Lung microvascular endothelial cell (primary cell): ENCODE measurements at places on chromosomes 4 and X. TPM values are rescaled to one million over a fixed set of nuclear protein-coding genes. Genes with fewer than 3 reads are reported as not detected.

The GUCY1A1 gene
- total RNA-seq: 12.9 and 14.4 TPM in 2 replicates

The CDKL5 gene
- total RNA-seq: 2.2 and 5.6 TPM in 2 replicates

The GPRASP2 gene
- total RNA-seq: 9.8 and 10.9 TPM in 2 replicates

The PLS3 gene
- 277 and 321 TPM in 2 replicates for total RNA-seq

The GAGE12J gene
- total RNA-seq: not detected in 2 replicates

The VCX3A gene
- total RNA-seq: not detected in 2 replicates

The RAB39B gene
- total RNA-seq: 0.20 and 0.22 TPM in 2 replicates

The PHOX2B gene
- not detected in 2 replicates for total RNA-seq

DNA sequence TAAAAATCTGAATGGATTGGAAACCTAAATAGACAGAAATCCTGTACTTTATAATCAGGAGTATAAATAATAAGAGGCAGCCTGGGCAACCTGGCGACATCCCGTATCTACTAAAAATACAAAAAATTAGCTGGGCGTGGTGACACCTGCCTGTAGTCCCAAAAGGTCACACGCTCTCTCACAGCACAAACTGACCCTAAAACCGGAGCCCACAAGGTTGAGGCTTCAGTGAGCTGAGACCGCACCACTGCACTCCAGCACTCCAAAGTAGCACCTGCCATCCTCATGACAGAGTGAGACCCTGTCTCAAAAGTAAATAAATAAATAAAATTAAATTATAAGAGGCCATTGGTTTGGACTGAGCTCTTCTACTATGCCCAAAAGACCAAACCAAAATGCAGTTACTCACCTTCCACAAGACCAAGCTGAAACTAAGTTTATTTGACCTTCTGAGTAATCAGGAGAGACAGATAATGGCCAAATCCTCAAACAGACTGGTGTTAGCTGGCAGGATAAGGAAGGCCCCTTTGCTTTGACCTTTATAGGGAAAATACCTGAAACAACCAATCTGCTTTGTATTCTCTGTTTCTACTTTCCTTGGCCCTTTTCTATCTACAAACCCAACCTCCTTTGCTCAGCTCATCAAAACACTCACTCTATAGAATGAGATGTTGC, 3.2 kb upstream of the GRSF1 start:
- no peak for DNase-seq

DNA sequence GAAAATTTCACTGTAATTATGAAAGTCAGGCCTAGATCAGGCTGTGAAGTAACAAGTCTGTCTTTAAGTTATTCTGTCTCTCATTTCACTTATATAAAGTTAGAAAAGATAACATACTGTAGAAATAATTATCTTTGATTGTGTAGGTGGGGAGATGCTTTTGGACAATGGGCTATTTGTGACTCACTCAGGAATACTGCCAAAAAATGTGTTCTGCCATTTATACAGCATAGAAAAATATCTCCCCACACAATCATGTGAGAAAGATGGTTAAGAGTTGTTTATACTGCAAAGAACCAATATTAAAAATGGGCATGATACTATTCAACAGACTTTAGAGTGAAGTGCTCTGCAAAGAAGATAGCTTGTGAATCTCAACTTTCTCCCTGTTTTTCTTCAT, 95.0 kb upstream of the GABRA2 start:
- DNase-seq: no peak

- no peak for DNase-seq
Observed at GRCh38 chrX:124086411-124086810, 124.9 kb downstream of the STAG2 start.

GRCh38 chrX:141989815-141990214, 86.1 kb downstream of the MAGEC1 start:
- DNase-seq: no peak

- no peak for DNase-seq
Observed at GRCh38 chrX:119237562-119237942, 1.5 kb downstream of the PGRMC1 start.

- peak; percentile 47 for DNase-seq
Observed at GRCh38 chrX:153554519-153555167, 37.2 kb downstream of the ATP2B3 start.

- DNase-seq: no peak
Observed at GRCh38 chrX:12751887-12752286, 39.3 kb upstream of the PRPS2 start.

DNA sequence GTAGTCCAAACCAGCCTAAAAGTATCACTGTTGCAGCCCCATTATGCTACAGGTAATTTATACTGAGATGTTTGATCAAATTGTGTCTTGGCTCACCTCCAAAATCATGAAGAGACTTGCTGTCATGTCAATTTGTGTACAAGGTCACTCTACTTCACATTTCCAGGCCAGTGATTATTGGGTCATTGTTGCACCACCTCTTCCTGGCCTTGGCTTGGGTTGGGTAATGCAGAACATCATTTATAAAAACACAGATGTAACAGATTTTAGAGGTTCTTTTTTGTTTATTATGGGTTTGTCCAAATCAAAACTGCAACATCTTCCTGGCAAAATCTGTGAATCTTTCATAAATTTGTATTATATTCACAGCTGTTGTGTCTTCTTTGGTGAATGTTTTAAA, 459.5 kb downstream of the ANKRD50 start:
- DNase-seq: no peak

GRCh38 chr4:56130606-56131155, 181.9 kb downstream of the CEP135 start:
- DNase-seq: no peak

DNA sequence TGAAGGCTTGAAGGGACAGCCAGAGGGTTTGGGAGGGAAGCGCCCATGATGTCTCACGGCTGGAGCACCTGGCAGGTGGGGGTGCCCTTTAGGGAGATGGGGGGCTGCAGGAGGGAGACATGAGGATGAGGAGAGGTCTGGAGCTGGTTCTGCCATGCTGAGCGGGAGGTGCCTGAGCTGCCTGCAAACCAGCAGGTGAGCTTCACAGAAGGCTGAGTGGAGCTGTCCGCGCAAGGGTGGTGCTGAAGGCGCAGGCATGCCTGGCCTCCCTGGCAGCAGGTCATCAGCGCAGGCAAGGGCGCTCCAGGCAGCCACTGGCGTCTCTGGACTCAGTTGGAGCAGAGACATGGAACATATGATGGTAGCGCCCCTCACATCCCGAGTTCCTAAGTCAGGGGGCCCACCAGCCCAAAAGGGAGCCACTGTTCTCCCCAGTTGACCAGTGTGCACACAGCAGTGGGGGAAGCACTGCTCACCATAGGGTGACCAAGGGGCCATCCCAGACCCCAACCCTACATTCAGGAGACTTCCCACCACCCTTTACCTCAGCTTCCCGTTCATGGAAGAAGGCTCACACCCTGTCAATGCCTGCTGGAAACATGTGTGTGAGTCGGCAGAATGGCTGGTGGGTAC, 25.8 kb downstream of the ADRA2C start:
- DNase-seq: peak; percentile 63

DNA sequence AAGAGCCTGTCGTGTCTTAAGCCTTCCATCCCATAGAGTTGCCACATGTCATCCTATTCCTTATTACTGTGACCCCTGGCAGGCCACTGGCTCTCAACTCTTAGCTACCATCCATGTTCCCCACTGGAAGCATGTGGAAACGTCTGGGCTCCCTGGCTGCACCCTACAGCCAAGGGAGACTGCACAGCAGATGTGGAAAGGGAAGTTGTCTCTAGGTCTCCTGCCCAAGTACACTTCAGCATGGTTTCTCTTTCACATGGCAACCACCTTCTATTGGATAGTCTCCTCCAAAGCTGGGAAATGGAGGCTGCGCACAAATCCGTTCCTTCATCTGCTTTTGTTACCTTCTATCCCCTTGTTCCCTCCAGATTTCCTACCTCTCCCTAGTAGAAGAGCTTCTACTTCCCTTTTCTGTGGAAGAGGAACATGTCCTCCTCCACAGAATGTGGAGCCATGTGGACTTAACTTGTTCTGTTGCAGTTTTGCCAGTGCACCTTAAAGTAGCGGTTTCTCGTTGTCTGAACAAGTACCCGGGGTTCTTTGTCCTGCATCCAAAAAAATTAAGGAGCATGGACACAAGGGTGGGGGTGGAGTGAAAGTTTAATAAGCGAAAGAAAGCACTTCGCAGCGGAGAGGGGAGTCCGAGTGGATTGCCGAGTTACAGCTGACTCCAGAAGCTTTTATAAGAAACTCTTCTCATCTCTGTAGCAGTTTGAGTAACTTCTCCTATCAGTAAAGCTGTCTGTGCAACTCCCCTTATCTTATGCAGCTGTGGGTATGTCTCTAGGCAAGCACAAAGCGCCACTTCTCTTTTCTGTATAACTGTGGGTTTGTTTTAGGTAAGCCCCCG, 52.5 kb downstream of the HMGB2 start:
- DNase-seq: no peak

DNA sequence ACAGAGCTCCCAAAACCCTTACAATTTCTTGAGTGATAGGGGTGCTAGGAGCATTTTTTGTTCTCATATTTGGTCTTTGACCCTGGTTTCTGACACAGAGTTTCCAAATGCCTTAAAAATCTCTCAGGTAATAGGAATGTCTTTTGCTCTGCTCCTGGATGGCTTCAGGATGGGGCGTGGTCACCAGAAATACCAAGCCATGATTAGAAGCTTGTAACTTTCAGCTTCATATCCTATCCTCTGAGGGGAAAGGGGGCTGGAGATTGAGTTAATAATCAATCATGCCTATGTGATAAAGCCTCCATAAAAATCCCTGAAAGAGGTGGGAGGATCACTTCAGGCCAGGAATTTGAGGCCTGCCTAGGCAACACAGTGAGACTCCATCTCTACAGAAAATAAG, 34.6 kb upstream of the IL9R start:
- DNase-seq: no peak

- no peak for DNase-seq
Observed at GRCh38 chr4:154277172-154277571, 214.4 kb downstream of the DCHS2 start.

- DNase-seq: no peak
Observed at GRCh38 chrX:49290215-49290614, 13.2 kb upstream of the GAGE10 start.

DNA sequence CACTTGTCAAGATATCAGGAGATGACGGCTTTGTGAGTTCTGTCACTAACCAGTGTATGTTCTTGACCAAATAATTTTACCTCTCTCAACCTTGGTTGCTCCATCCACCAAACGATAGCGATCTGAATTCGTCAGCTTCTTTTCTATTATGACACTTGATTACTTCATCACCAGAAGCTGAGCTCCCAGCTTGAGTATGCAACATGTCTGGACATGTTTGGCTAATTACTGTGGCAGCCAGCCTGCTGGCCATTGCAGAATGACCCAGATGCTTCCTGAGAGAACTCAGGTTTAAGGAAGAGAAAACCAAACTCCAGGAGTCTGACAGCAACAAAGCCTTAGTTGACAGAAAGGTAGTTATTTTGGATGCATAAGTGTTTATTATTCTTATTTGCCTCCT, 46.4 kb upstream of the PARM1 start:
- DNase-seq: peak; percentile 23

DNA sequence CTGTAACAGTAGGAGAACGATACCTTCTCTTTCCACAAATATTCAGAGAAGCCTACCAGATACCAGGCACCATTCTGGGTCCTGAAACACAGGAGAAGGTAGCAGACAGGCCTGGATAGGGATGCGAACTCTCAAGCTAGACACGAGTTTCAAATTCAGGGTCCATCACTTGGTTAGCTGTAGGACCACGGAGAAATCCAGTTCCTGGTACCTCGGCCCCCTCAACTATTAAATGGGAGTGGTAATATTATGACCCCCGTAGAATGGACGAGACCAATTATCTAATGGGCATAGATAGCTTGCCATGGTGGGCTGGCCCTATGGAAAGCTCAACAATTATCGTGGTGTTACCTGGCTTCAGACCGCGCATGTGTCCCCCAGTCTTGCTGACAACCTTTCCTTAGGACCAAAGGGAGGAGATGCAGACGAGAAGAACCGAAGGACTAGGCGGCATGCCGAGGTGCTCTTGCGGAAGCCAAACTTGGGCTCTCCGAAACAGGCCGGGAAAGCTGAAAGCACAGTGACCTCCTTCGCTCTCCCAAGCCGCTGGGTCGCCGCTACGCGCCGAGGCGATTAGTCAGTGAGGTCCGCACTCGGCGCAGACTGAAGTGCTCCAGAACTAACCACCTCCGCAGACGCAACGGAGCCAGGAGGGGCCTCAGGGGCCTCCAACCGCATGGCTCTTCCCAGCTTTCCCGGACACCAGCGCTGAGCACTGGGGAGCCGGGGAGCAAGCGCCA, 19.6 kb downstream of the NKX3-2 start:
- DNase-seq: no peak

DNA sequence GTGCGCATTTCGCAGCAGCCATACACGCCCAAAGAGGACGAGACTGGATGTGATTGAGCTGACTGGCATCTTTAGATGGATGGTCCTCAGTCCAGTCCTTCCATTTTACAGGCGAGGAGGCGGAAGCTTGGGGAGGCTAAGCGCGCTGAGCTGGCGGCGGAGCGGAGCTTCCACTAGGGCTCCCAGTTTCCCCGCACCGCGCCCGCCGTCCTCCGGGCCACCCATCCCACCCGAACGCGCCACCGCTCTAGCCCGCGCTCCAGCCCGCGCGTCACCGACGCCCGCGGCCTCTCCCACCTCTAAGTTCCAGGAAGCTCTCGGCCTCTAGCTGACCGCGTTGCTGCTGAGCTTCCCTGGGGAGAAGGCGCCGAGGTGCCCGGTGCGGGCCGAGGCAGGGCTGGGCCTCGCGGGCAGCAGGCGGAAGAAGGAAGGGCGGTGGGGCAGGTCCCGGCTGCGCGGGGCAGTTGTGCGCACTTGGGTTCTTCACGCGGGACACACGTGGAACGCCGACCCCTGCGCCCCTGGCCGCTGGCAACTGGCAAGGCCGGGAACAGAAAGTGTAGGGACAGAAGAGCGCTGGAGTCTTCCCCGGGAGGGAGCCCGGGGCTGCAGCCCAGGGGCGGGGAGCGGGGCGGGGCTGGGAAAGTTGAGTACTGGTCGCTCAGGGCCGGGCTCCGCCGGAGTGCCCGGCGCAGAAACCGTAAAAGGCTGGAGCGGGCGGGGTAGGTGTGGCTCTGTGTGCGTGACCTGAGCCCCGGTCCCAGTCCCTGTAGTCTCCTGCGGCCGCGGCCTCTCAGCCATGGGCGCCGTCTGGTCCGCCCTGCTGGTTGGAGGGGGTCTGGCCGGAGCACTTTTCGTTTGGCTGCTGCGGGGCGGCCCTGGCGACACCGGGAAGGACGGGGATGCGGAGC, at the start of gene STBD1:
Gene STBD1, plus strand, starts transcription at position 763 of the 911 bp plus-strand sequence. Its CDS starts 37 bp downstream, at position 800.
- DNase-seq: peak; percentile 62

DNA sequence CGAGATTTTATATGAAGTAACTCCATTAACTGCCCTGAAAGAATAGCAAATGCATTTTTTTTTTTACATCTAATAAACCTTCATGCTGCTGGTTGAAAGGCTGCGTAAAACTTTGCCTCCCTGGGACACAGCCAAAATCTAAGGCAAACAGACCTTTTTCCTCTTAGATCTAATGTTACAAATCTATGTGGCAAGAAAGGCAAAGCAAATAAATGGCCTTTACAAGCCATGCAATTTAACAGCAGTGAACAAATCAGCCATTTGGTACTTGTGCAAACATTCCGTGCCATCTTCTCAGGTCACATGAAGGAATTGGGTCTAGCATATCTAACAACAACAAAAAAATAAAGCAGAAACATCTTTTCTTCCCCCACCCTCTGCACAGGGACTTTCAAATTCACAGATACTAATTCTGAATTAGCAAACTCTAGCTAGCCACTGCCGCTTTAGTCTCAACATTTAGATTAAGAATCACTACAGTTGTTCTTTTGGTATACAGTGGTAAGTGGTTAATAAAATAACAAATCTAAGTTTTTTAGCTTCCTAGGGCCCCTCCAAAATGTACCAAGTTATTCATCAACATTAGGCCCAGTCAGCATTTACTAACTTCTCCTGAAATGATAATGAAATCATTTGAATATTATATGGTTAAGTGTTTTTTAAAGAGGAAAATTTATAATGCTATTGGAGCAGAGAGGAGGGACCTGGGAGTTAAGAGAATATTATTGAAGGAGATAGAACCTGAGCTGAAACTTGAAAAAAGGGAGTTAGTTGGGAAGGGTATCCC, 593.8 kb downstream of the SMARCA1 start:
- DNase-seq: no peak
